Epithelial cell of proximal tubule (primary cell): ENCODE measurements at places on chromosomes 4 and X.

DNA sequence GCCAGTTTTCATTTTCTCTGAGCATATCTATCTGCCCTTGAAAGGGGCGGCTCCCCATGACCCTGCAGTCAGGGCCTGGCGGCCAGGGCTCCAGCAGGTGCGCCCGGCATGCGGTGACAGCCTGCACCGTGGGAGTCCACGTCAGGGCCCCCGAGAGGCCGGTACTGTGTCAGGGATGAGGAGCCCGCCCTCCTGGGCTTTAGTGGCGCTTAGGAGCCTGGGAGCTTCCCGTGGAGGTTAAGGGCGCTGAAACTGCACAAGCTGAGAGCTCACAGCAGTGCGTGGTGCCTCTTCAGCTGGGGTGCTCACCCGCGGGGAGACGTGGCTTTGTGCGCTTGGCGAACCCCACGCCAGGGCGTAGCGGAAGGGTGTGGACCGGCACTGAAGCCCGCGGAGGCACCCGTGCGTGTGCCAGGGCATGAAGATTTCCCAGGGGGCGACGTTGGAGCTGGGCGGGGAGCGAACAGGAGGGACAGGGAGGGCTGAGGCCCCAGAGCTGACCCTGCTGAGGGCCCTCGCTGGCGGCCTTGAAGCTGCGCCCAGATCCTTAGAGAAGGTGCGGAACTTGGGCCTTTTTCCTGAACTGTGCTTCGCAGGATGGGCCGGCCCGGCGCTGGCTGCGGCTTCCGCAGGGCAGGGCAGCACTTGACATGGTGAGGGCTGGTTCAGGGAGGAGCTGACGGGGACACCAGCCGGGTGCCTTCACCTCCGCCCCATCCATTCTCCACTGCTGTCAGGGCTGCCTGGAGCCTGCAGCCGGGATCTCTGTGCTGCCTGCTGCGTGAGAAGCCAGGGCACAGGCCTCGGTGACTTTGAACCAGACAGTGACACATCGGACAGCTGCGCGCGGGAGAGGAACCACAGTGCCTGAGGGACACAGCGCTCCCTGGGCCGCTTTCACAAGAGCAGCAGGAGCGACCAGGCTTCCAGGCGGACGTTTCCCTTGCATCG, 32.9 kb downstream of the HTT-AS start:
- DNase-seq: no peak

DNA sequence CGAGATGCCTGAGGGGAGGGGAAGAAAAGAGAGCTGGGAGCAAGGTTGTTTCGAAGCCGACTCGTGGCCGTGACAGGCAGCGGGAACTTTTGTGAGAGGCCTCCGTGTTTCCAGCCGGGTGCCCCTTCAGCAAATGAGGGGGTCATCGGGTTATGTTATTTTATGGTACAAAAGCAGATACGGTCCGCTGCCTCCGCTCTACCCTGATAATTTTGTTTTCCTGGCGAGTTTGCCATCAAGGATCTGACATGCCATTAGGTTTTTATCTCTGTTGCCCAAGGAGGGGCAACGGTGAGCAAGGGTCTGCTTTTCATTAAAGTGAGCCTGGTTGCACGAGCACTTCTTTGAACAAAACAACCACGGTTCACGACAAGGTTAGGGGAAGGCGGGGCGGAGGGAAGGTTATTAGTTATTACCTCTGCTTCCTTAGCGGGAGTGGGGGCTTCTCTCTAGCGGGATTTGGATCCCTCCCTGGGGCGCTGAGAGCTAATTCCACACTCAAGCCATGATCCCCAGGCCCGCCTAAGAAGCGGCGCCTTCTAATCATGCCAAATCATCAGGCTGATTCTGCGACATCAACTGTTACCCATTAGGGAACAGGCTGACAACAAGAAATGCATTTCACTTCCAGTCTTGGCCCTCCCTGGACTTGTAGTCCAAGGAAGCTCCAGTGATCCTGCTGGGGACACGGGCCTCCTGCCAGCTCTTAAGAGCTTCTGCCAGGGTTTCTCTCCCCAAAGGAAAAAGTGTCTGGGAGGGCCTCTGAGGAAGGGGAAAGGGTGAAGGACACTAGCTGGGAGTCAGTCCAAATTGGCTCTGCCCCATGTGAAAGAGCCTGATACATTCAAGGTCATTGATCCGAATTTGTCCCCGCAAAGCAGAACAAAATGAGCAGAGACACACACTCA, 617.7 kb downstream of the MID1IP1 start:
- DNase-seq: no peak

GRCh38 chr4:37891260-37892159, 626 bp downstream of the TBC1D1 start:
- no peak for DNase-seq

DNA sequence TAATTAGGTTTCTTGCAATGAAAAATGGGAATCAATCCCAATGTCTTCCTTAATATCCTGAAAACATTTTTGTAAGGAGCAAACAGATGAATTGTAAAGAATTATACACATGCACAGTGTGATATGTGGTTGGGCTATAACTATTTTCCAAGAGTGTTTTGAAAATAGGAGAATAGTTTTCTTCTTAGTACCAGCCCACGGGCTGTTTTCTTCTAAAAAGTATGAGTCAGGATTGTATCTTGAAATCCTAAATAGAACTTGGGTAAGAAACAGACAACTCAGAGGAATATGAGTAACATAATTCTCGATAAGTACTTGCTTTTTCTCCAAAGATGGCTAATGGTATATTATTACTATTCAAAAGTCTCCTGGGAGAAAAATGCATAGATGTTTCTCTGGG, 136.7 kb downstream of the MAGEC2 start:
- no peak for DNase-seq

DNA sequence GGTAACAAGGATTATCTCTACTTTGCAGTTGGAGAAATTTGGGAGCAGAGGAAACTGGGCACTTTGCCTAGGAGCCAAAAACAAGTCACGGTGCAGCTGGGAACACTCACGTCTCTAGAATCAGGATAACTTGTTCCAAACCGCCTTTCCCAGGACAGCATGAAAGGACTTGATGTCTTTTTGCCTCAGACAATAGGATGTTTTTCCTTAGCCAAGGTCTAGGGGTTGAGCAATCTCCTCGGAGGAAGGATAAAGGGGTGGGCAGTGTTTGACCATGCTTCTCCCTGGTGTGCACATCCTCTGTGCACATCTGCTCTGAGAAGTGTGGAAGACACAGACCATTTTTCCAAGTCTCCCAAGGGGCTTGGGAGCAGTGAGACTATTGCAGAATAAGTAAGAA, 1.7 kb upstream of the SPARCL1 start:
- no peak for DNase-seq

DNA sequence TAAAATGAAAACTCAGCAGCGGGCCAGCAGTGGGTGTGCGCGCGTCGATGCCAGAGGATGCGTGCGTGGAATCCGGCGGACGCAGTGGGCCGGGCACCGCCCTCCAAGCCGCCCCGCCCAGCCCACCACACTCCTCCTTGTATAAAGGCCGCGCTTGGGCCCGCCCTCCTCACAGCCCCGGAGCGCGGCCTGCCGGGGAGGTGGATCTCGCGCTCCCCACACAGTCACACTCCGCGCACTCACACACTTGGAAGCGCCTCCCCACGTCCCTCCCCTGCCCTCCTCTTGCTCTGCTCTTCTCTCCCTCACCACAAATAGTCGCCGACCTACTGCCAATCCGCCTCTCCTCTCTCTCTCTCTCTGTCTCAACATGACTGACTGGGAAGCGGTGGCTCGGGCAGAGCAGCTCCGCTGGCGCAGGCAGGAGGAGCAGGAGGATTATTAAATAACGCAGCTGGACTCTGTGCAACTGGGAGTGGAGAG, at the start of gene CCSER1:
CCSER1 (plus strand) TSS at position 172 of the 483 bp plus-strand sequence.
- DNase-seq: no peak

DNA sequence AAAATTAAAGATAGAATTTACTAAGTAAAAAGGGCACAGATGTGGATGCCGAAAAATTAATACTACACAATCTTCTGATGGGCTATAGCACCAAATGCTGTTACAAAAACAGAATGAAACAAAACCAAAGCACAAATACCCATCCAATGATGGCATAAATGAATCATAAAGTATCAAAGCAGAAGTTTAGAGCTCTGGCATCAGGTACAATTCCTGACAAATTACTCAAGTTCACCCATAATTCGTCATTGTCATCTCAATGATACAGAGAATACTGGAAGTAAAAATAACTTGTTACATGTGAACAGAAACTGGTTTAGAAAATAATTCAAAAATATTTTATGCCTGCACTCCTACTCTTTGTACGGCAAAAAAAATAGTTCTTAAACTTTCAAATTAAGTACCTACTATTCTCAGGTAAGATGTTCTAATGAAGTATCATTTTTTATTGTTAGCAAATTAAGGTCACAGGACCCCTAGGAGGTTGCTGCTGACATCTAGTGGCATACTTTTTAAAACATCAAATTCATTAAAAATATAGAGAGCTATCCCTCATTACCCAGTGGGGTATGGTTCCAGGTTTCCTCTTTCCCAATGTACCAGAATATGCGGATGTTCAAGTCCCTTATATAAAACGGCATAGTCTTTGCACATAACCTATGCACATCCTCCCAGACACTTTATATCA, 126.1 kb downstream of the INPP4B start:
- no peak for DNase-seq

DNA sequence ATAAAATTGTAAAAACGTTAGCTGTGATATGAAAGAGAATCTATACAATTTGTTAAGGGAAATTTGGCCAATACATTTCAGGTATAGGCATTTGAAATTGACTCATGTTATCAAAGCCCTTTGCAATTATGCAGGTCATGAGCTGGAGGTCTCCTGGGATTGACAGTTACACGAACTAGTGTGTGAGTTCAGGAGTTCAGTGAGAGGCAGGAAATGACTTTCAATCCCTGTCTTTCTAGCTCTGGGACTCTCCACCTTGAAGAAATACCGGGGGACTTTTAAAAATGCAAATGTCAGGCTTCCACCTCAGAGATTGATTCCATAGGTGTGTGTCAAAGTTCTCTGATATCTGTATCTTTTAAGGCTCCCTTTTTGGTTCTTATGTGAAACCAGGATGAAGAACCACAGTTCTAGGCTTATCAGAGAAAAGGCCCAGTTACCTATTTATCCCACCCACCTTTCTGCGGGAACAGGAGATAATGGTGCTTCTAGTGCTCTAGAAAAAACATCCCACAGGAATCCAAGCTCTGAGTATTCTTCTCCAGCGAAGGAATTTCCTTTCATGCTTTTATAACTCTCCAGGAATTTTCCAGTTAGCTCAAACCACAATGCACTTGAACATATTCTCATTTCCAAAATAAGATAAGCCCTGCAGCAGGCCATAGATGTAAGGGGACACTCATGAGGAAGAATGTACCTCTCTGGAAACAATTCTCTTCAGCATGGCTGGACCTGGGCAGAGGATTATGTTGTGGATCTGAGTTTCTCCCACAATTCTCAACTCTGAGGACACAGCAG, 501.0 kb downstream of the IDS start:
- no peak for DNase-seq
